ENCODE measurements at places on chromosomes 2 and 18.
A peak's percentile ranks its signal among the peaks of the same experiment; 100 is the strongest.

GRCh38 chr2:7633566-7634153, 716.4 kb downstream of the RNF144A start:
- DNase-seq = peak; percentile 92

- peak; percentile 93 for DNase-seq
Measured at GRCh38 chr2:43634604-43635306, 2.3 kb upstream of the PLEKHH2 start.

DNA sequence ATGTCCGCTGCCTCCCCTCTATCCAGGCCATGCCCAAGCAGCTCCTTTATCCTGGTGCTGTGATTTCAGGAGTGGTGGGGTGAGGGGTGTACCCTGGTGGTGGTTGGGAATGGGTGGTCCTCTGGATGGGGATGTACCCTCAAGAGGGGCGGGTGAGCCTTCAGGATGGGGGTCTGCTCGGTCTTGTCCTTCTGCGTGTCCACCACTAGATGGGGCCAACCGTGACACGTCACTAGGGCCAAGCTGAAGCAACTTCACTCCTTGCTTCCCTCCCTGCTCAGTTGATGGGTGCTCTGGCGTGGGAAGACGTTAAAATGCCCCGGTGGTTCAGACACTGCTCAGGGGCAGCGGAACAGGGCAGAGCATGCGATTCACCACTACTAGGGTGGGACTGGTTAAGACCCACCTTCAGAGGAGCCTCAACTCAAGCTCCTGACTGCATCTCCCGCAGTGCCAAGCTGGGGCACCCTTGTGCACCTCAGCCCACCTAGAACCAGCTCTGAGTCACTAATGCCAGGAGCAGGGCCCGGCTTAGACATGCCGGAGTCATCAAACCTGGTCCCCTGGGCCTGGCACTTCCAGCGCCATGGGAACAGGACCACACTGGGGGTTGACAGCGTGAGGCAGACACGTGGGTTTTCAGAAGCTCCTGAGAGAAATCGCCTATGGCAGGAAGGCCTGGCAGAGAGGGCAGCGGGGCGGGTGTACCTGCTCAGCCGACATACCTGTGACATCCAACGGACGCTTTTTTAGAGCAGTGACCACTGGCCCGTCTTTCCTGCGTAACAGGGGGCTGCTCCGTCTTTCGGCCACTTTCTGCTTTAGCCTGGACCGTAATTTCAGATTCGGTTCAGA, 256.7 kb downstream of the HDAC4 start:
- no peak for DNase-seq

- no peak for DNase-seq
Measured at GRCh38 chr2:57947398-57947797, 99.2 kb upstream of the VRK2 start.

DNA sequence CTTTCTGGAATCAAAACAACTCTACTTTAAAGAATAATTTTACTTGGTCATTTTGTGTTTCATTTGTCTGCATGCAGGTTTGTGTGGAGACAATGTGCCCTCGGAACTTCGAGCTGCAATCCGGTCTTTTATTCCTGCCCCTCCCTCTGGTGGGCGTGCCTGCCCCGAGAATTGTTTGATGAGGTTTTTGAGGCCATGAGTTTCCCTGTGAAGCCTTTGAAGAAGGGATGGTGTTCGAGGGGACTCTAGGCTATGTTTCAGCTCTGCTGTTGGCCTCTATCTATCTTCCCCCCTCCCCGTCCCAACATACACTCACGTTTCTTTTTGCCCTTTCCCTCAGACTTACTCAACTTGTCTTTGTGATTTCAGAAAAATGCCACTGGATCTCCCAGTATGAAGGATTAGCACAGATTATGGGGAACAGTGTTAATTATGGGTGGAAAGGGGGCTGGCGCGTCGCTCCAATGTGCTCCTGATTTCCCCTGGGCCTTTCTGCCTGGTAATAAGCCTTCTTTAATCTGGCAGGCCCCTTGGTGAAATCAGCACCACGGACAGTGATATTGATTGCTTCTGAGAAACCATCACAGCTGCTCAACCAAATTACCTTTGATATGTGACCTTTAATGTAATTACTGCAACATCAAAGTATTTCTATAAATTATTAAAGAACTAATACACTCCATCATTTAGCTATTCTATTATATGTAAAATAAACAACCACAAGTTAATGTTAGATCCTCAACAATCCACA, 82.2 kb downstream of the CELF4 start:
- DNase-seq = no peak

DNA sequence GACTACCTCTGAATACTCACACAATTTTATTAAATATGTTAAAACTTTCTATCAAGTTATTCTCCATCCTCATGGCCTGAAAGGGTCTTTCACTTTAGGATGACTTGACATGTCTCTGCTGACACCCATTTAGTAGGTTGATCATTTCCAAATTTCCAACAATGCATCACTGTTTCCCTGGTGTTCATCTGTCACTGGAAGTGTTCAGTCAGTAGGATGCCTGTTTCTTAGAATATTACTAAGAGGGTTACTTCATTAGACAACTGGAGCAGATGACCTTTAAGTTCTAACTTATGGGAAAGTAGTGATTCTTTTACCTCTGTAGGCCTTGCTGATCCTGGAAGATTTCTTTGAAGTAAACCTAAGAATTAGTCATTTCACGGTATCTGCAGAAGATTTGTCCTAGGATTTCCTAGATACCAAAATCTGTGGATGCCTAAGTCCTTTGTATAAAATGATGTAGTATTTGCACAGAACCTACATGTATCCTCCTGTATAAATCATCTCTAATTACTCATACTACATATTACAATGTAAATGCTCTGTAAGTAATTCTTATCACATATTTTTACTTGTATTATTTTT, 77.7 kb downstream of the MAP3K20 start:
- no peak for DNase-seq

DNA sequence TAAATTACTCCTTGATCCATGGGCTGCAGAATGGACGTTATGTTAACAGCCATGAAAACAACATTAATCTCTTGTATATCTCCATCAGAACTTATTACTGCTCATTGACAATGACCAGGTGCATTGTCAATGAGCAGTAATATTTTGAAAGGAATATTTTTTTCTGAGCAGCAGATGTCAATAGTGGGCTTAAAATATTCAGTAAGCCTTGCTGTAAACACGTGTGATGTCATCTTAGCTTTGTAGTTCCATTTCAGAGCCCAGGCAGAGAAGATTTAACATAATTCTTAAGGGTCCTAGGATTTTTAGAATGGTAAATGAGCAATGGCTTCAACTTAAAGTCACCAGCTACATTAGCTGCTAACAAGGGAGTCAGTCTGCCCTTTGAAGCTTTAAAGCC, 26.6 kb downstream of the CFAP210 start:
- DNase-seq = no peak

DNA sequence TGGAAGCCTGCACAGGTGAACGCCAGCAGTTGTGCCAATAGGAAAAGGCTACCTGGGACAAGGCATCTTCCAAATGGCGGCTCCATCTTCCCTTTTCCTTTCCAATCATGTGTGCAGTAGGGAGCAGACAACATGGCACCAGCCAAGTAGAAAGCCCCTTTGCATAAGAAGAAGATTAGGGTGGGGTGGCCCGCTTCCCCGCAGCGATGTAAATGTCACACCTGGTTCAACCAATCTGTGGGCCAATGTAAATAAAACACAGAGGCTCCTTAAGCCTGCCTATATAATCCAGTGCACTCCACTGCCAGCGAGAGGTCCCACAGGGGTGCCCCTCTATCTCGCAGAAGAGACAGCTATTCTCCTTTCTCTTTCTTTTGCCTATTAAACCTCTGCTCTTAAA, 468.4 kb upstream of the CRIM1 start:
- DNase-seq = no peak

GRCh38 chr18:69978732-69979715, 31.4 kb upstream of the CD226 start:
- no peak for DNase-seq

- DNase-seq = no peak
Measured at GRCh38 chr18:24126155-24126961, 12.5 kb upstream of the CABYR start.

DNA sequence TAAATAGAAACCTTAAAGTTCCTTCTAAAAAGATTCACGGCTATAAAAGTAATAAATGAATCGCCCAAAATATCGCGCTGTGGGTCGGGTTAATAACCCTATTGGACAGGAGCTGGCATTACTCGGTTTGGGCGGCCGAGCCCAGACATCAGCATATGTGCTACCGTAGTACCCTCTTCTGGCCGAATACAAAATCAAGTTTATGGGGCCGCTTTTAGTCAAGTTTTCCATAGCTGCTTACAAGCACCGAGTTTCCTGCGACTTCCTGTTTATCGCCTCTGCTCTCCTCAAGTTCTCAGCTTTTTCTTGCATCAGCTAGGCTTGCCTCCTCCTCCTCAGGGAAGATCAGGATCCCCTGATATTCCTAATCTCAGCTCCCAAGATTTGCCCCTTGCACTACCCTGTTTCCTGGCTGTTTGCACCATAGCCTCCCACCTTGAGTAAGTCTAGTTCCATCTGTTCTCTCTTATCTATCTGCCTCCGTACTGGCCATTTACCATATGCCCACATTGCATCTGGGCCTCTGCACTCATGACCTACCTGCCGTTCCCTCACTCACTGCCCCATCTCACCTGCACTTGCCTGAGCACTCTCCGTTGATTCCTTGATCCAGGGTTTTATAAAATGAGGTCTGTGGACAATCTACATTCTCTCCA, 56.1 kb downstream of the SLC35F5 start:
- DNase-seq = no peak

GRCh38 chr18:57864615-57865121, 61.6 kb upstream of the ATP8B1 start:
- DNase-seq = no peak

DNA sequence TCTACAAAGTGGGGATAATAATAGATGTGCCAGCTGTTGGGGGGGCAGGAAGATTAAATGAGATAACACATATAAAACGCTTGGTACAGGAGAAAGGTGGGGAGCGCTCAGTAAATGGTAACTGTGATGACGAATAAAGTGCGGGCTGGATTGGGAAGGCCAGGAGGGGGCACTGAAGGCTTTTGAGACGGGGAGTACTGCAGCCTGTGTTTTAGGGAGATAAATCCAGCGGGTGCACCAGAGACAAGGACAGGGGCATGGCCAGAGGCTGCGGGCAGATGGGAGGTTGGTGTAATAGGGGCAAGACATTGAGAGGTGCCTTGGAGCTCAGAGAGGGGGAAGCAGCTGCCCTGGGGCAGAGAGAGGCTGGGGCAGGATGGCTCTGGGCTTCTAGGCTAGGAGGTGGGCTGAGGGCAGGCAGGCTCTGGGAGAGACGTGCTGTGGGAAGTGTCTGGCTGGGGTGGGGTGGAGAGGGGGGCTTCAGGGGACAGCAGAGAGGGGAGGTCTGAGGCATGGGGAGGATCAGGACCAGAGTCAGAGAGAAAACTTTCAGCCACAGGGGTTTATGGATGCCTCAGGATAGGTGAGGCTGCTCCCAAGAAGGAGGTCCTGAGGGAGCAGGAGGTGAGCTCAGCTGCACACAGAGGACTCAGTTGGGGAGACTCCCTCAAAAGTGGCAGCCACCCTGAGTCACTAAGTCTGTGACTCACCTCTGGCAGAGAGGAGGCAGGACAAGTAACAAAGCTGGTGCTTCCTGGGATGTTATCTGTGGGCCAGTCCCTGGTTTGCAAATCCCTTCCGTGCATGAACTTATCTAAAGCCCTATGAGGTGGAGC, 18.8 kb downstream of the TEX44 start:
- DNase-seq = no peak

- no peak for DNase-seq
Measured at GRCh38 chr2:171791361-171791760, 102.7 kb downstream of the SLC25A12 start.

DNA sequence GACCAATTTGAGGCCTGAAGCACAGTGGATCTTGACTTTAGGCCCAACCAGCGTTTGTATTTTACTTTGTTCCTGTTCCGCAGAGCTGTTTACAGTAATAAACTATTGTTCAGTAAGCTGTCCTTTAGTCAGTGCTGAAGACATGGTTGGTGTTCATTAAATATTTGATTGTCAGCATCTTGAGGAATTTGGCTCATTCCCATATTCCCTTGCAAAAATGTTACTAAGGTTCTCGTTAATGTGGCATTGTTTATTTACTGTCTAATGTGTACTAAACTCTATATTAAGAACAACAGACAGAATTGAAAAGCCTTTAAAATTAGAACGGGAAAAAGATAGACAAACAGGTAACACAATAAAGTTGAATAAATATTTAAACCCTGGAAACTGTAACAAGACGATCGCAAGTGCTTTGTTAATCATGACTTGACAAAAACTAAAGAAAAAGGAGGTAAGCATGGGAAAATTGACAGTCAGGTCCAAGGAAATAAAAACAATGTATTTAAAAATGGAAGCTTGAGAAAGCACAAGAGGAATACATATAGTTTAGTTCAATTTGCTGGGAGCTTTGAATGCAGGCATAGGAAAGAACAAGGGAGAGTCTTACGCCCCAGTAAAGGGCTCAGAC, 1060.8 kb upstream of the CRIM1 start:
- no peak for DNase-seq

- no peak for DNase-seq
Measured at GRCh38 chr2:42764901-42765300, 966 bp upstream of the OXER1 start.

DNA sequence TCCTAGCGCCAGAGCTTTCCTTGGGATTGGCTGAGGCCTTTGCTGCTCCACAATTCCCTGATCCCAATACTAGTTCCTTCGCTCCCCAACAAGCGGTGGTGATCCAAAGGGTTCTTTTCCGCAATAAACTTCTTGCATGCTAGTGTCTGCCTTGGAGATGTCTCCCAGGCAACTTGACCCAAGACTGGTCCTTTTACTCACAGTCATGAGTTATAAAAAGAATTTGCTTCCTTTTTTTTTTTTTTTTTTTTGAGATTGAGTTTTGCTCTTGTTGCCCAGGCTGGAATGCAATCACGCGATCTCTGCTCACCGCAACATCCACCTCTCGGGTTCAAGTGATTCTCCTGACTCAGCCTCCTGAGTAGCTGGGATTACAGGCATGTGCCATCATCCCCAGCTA, 89.8 kb upstream of the SP3 start:
- no peak for DNase-seq

GRCh38 chr18:1488957-1489356, 584.3 kb downstream of the ADCYAP1 start:
- peak; percentile 95 for DNase-seq

DNA sequence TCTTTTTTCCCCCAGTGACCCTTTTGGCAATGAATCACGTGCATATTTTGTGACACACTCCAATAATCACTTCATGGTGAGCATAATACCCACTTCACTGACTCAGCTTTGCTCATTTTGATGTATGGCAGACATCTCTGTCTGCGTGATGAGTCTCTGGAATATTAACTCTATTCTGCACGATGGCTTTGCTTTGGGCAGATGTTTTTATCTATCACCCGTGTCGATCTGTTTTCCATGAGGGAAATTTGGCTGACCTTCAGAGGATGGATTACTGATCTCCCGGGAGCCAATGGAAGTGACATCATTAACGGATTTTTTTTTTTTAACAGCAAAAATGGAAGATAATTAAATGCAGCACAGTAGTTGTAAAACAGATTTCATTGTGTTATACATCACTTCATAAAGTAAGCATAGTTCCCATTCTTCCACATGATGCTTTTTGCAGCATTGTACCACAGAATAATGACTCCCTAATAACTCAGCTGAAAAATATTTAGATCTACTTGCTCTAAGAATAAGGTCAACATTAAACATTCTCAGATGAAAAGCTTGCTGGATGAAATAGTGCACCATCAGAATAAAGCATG, 29.8 kb downstream of the CDC42EP3 start:
- no peak for DNase-seq
